NCI-H460 (cell line): ENCODE measurements at places on chromosomes 6 and 20.

- no peak for DNase-seq
These were observed 1.5 kb upstream of the COL9A3 start for GRCh38 chr20:62815066-62815991.

DNA sequence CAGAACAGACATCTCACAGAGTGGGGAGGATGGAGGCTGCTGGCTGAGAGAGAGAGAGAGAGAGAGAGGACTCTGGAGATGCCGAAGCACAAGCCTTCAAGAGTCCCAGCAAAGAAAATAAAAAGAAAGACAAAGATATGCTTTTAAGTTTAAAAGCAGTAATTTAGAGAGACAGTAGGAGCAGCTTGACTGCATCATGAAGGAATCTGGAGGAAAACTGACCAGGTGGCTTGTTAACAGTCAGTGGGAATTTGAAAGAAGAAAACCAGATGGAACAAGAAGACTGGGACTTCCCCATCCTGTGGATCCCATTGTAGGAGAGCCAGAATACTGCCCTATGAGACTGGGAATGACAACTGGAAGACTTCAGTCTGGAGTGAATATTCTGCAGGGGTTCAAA, 46.3 kb upstream of the PLN start:
- no peak for DNase-seq

DNA sequence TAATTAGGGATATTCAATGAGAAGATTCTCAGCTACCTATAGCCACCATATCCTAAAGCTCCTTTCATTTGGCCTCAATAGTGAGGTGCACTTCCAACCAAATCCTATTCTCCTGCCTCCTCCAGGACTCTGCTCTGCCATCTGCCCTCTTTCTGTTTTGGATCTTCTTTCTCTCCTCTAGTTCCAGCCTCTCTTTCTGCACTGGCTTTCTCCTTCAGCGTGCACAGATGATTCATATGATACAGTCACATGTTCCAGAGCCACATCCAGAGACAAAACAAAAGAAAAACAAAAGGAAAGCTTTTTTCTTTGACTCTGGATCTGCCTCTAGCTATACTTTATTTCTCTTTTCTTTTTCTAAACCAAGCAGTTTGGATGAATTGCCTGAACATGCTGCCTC, 531.9 kb upstream of the MAN1A1 start:
- no peak for DNase-seq

GRCh38 chr6:117389227-117390057, 36.3 kb downstream of the ROS1 start:
- no peak for DNase-seq

DNA sequence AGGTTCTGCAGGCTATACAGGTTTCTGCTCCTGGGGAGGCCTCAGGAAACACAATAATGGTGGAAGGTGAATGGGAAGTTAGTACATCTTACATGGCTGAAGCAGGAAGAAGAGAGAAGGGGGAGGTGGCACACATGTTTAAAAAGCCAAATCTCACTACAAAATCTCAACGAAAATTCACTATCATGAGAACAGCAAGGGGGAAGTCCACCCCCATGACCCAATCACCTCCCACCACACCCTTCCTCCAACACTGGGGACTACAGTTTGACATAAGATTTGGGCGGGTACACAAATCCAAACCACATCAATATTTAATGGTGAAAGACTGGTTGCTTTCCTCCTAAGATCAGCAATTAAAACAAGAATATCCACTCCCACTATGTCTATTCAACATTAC, 13.8 kb upstream of the POLR1H start:
- DNase-seq = no peak

DNA sequence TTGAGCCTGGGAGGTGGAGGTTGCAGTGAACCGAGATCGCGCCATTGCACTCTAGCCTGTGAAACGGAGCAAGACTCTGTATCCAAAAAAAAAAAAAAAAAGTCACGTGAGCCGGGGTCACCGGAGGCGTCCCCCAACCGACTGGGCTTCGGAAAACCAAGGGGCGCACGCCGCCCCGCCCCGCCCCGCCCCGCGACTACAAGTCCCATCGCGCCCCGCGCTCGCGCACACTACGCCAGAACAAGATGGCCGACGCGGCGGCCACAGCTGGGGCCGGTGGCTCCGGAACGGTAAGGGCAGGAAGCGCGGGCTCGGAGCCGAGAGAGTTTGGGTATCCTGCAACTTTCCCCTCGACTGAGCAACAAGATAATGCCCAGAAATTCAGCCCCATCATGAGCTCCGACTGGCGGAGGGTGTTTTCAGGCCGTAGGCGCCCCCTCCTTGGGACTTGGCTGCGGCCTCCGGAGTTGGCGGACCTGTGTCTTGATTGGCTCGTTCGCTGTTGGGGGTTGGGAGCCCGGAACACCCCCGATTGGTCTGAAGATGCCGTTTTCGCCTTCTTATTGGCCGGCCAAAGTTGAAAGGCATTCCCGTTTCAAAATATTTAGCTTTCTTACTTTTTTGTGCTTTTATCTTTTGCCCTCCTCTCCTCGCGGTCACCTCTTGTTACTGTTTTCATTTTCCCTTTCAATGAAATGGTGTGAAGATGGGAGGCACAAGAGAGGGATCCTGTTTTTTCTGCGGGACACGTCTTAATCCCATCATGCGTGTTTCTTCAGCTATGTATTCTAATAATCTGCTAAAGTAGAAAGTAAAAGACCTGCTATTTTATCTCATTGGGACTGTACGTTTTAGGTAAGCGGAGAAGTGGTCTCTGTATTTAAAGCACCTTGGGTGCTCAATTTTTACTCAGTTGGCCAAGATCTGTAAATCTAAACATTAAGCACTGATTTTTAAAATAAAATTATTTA, at the start of gene TAF8:
TAF8 (plus strand) TSS at position 228 of the 971 bp plus-strand sequence; CDS start at position 246, 18 bp downstream.
- DNase-seq = peak; percentile 79

GRCh38 chr6:13418844-13419243, 68.6 kb downstream of the GFOD1 start:
- no peak for DNase-seq

DNA sequence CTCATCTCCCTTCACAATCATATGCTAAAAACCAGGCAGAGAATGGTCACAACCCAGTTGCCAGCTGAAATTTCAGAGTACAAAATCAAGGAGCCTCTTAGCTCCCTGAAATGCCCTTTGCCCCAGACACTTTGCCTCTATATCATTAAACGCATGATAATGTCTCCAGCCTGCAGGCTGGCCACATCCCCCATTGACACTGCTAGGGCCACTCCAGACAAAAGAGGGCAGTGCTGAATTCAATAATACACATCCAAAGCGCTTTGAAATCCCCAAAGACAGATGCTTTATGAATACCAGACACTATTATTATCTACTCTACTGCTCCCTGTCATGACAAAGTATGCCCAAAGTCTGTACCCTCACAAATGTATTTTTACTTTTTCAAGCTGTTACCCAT, 348.3 kb upstream of the POU3F2 start:
- DNase-seq = no peak

DNA sequence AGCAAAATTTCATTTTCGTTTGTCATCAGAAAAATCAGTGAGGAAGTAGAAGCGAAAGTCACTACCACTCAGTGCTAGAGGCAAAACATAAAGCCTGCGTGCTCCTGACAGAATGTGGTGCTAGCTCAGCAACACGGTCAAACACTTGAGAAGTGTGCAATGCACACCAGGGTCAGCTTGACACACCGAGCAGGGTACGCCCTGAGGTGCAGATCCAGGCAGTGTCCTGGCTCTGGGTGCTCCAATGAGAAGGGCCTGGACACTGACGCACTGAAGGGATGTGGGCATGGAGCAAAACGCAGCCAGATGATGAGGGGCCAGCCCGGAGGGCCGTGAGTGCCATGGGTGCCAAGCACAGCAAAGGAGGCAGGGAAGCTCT, 5.9 kb downstream of the RNASET2 start:
- DNase-seq = no peak

DNA sequence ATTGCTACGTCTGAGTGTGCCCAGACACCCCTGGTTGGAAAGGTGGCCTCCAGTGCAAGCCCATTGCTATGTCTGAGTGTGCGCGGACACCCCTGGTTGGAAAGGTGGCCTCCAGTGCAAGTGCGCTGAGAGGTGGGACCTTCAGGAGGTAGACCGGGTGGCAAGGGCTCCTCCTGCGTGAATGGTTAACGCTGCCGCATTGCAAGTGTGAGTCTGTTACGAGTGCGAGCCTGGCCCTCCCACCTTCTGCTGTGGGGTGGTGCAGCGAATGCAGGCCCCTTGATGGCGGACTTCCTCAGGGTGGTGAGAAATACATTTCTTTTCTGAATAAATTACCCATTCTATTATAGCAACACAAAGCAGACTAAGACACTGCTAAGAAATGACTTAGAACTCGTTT, 208.8 kb downstream of the DLL1 start:
- DNase-seq = no peak

GRCh38 chr6:139290787-139291311, 949 bp downstream of the TXLNB start:
- DNase-seq = no peak

GRCh38 chr6:211871-212497, 80.3 kb upstream of the DUSP22 start:
- no peak for DNase-seq

DNA sequence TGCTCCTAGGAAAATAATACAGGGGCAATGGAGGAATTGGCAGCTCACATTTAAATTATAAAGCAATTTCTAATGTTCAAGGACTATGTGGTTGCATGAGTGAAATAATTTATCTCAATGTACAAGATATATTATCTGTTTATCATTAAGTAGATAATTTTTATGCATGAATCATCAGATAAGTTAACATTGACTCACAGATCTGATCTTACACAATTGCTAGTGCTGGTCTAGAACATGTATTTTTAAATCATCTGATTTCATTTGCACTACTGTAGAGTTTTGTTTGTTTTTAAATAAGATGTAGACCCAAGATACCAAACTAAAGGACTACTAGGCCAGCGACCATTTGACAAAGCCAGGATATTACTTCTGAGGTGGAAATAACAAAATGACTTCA, 199.2 kb downstream of the BMP2 start:
- DNase-seq = no peak

- DNase-seq = no peak
These were observed 15.4 kb downstream of the POPDC3 start for GRCh38 chr6:105164418-105164817.

DNA sequence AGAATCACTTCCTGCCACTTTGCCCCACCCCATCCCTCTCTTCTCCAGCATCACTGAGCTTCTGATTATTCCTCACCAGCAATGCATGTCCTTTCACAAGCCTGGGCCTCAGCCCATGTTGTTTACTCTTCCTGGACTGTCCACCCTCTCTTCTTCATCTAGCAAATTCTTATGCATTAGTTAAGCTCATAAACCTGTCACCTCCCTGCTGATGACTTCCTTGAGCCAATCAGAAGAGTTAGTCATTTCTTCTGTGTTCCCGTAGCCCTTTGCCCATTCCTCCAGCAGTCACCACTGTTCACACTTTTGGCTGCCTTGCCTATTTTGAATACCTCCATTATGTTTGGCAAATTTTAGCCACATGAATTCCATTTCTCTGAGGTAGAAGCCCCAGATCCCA, 4.1 kb upstream of the CRYBG1 start:
- DNase-seq = no peak

DNA sequence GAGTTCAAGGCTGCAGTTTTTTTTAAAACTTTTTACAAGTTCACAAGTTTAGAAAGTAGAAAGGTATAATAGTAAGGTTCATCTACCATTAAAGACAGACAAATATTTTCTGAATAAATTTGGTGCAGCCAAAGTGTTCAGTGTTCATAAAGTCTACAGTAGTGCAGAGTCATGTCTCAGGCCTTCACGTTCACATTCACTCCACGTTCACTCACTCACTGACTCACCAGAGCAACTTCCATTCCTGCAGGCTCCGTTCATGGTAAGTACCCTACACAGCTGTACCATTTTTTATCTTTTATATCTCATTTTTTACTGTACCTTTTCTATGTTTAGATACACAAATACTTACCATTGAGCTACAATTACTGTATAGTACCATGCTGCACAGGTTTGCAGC, 67.6 kb downstream of the B4GALT5 start:
- no peak for DNase-seq

- DNase-seq = no peak
These were observed 7.2 kb upstream of the SNX14 start for GRCh38 chr6:85600713-85601313.

DNA sequence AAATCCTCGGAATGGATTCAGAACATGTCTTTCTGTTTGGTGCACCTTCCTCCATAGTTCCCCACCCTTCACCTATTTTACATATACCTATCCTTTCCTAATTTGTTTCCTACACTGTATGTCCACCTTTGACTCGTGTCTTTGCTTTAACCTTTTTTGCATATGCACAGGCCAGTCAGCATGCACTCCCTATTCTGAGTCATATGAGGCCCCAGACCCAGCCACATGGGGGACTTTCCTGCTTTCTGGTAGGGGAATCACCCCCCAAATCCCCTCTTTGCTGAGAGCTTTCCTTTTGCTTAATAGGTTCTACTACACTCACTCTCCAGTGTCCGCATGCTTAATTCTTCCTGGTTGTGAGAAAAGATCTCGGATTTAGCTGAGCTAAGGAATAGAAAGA, 393.8 kb upstream of the IMPG1 start:
- no peak for DNase-seq

DNA sequence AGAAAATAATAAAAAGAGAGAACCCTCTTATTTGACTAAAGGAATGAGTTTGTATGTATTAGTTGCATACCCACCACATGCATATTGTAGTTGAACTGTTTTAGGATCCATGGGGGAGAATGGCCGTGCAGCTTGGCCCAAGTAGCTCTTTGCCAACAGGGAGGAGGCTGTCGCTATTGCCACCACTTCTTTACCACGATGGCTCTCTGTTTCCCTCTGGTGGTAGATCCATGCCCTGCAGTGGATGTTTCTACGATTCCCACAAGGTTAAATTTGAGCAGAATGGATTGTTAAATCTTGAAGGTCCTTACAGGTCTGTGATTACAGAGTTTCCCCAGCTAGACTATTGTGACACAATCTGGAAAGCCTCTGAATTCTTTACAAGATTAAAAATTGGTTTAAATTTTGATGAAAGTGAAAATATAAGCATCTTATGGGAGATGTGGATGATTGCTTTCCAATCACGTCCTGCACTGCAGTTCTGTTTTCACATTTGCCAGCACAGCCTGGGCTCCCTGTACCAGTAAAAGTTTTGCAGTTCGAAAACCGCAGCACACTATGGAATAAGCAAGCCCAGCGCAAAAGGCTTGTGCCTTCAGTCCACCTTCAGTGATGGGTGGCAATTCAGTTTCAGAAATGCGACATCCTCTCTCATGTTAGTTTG, 34.4 kb upstream of the FNDC1 start:
- DNase-seq = peak; percentile 50

- DNase-seq = no peak
These were observed 140.6 kb downstream of the RPS12 start for GRCh38 chr6:132954936-132955335.

- peak; percentile 61 for DNase-seq
These were observed 208.8 kb downstream of the RNF144B start for GRCh38 chr6:18595774-18596530.

GRCh38 chr6:138504764-138505689, 5.7 kb upstream of the NHSL1 start:
- DNase-seq = no peak

DNA sequence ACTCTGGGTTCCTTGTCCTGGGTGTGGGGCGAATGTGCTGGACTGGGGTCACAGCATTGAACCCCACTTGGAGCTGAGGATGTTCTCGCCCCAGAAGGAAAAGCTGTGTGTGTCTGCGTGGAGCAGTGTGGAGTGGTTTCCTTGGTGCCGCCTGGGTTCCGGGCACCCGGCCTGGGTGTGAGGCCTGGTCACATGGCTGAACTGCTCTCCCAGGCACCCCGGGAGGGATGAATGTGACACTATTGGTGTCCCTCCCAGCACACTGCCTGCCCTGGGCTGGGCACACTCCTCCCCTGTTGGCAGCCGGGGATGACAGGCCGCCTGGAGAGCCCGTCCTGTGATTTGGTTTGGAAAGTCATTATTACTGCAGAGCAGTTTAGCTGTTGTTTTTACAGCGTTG, 12.3 kb downstream of the MYT1 start:
- DNase-seq = no peak

GRCh38 chr6:30510419-30511168, 21.3 kb downstream of the HLA-E start:
- no peak for DNase-seq
